ENCODE measurements at places on chromosomes 12 and 14. TPM values are rescaled to one million over a fixed set of nuclear protein-coding genes. Genes with fewer than 3 reads are reported as not detected.

TCL1B gene
- not detected for polyA plus RNA-seq

FMNL3 gene
- polyA plus RNA-seq = 24.6 TPM

SCN8A gene
- 0.27 TPM for polyA plus RNA-seq

PLA2G1B gene
- 0.55 TPM for polyA plus RNA-seq

DNAAF2 gene
- 8.3 TPM for polyA plus RNA-seq

NPAS3 gene
- polyA plus RNA-seq = 5.7 TPM

NFE2 gene
- 1.6 TPM for polyA plus RNA-seq

NFATC4 gene
- polyA plus RNA-seq = 52.1 TPM

PZP gene
- polyA plus RNA-seq = 1.0 TPM
